ENCODE measurements at places on chromosomes 3 and 15. TPM values are rescaled to one million over a fixed set of nuclear protein-coding genes. Genes with fewer than 3 reads are reported as not detected.

- DNase-seq = no peak
Observed at GRCh38 chr15:89075846-89076245, 12.4 kb upstream of the ABHD2 start.

GRCh38 chr15:90808517-90809235 is 59.7 kb upstream of the FURIN start:
- DNase-seq = no peak

- DNase-seq = no peak
Observed at GRCh38 chr3:71872256-71872655, 87.3 kb upstream of the PROK2 start.

IQCF5 gene
- not detected for total RNA-seq

HTR3E gene
- total RNA-seq = not detected
